ENCODE measurements at places on chromosomes 5 and 9.

DNA sequence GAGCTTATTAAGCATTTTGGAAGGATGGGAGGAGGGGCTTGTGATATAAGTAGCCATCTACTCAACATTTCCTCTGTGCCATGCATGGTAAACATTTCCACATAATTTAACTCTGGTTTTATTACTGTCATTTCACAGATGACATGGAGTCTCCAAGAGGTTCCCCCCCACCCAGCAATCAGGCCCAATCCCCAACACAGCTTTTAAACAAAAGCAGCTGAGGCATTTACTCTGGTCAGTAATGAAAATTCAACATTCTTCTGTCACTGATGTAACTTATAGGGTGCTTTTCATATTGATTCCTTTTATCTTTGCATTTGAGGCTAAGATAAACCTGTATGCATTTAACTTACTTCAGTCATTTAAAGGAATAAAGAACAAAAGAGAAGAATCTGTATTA is 128.1 kb downstream of the COL23A1 start:
- no peak for DNase-seq

- no peak for DNase-seq
Observed at GRCh38 chr9:77947651-77948050, 84.0 kb downstream of the GNAQ start.

GRCh38 chr9:18536554-18536953 is 62.6 kb downstream of the ADAMTSL1 start:
- DNase-seq: no peak

GRCh38 chr9:137428841-137429545 is 5.8 kb downstream of the NOXA1 start:
- no peak for DNase-seq

GRCh38 chr5:175700991-175701390 is 43.1 kb downstream of the HRH2 start:
- DNase-seq: no peak

DNA sequence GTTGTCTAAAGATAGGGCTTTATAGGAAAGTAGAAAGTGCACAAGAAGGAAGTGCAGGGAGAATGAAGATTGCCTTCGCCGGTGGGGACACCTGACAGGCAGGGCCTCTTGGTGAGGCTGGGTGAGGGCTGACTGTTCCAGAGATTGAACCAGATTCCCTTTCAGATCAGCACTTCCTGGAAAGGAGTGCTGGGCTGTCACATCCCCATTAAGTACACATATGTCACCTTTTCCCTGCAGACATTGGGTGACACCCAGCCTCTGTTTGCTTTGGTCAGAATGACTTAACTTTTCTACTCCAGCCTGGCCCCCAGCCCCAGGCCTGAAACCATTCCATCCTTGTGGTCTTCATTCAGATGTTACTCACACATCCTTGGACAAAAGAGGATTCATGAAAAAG is 7.4 kb upstream of the SHROOM1 start:
- no peak for DNase-seq
